ENCODE measurements at places on chromosomes 1 and 21.

DNA sequence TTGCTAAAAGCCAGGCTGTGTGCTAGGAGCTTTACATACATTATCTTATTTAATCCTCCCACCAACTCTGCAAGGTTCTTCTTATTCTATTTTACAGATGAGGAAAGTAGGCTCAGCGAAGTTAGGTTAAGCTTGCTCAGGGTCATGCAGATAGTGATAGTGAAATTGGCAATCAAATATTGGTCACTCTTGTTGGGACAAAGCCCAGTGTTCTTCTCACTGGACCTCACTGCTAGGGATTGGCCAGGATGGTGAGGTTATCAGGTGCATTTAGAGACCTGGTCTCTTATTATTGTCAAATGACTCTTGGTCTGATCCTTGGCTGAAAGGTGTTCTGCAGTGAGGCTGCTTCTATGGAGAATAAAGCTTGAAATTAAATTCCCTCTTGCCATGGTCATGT lies 145.1 kb downstream of the CNIH3 start:
- no peak for DNase-seq

- DNase-seq = no peak
Observed at GRCh38 chr1:240100371-240100934, 8.8 kb downstream of the FMN2 start.

GRCh38 chr1:103194984-103195383 lies 86.7 kb upstream of the COL11A1 start:
- DNase-seq = no peak

GRCh38 chr1:170970256-170970655 lies 34.9 kb downstream of the MROH9 start:
- DNase-seq = no peak

GRCh38 chr21:30340714-30341573 lies 3.5 kb upstream of the KRTAP27-1 start:
- peak; percentile 22 for DNase-seq

DNA sequence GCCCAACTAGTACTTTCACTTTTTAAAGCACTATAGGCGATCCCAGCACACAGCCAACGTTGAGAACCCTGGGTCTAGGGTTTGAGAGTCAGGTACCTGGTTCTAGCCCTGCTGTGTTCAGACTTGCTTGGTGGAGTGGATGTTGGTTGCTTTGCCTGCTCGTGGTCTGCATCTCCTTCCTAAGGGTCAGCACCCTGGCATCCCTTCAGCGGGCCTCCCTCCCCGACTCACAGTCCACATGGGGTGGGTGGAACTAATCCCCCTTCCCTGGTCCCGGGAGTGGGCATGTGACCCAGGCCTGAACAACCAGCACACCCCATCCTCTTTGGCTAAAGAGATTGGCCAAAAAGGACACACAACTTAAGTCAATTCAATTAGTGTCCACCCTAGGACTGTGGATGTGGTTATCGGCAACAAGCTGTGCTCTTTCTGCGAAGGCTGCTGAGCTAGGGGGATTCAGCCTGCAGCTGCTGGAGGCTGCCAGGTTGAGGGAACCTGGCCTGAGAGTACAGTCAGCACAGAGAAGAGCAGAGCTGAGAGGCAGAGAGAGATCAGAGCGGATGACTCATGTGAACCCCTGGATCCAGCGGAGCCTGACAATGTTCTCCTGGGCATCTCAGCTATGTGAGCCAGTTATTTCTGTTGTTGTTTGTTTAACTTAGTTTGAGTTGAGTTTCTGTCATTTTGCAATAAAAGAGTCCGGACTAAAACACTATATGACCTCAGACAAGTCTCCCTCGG lies 138.9 kb downstream of the ACTL8 start:
- no peak for DNase-seq

- DNase-seq = no peak
Observed at GRCh38 chr1:214537219-214537618, 14.2 kb downstream of the PTPN14 start.

GRCh38 chr1:59568158-59568935 lies 246.4 kb upstream of the HOOK1 start:
- no peak for DNase-seq

- no peak for DNase-seq
Observed at GRCh38 chr1:152029144-152029928, 7.5 kb downstream of the S100A11 start.

DNA sequence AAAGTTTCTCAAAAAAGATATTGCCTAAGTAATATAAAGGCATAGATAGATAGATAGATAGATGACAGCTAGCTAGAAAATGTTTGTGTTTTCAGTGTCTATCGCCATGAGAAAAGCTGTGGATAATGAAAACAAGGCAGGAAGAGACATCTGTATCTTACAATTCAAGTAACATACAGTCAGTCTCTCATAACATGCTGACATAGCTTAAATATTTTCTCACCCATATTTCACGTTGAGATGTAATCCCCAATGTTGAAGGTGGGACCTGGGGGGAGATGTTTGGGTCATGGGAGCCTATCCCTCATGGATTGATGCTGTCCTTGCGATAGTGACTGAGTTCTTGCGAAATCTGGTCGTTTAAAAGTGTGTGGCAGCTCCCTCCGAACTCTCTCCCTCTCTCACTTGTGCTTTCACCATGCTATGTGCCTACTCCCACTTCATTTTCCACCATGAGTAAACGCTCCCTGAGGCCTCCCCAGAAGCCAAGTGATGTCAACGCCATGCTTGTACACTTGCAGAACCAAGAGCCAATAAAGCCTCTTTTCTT lies 856.8 kb upstream of the ADAMTS5 start:
- no peak for DNase-seq

DNA sequence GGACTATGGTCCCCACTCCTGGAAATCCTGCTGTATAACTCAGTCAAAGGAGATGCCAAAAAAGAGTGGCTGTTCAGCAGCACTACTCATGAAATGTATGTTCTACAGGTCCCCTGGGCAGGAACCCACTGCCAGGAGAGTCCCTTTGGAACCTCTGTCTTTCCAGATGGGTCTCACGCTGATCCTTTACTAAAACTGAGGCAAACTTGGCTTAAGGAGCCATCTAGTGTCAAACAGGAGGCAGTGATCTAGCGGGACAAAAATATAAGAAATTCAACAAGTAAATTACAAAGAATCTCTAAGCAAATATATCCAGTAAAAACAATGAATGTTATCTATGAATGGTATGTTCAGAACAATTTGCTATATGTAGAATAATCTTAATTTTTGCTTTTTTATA lies 80.5 kb upstream of the PRMT6 start:
- no peak for DNase-seq

- no peak for DNase-seq
Observed at GRCh38 chr1:41812453-41812852, 106.3 kb downstream of the HIVEP3 start.

GRCh38 chr1:151435174-151435573 lies 24.1 kb downstream of the POGZ start:
- no peak for DNase-seq

DNA sequence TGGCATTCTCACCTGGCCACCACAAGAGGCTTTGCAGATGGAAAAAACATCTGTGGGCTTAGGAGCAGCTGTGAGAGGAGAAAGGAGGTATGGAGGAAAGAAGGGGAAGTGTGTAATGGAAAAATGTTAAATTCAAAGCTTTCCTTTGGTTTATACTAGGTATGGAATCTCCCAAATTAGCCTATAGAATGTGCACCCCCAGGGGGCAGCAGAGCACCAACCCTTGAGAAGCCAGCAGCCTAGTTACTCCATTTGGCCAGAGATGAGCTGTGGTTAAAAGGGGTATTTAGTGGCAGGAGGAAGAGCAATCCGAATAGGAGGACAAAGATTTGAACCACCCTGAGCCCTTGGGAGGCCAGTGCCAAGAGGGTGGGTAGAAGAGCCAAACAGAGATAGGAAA lies 97.5 kb upstream of the CTTNBP2NL start:
- peak; percentile 4 for DNase-seq

GRCh38 chr1:226602186-226603021 lies 53.8 kb downstream of the STUM start:
- no peak for DNase-seq

DNA sequence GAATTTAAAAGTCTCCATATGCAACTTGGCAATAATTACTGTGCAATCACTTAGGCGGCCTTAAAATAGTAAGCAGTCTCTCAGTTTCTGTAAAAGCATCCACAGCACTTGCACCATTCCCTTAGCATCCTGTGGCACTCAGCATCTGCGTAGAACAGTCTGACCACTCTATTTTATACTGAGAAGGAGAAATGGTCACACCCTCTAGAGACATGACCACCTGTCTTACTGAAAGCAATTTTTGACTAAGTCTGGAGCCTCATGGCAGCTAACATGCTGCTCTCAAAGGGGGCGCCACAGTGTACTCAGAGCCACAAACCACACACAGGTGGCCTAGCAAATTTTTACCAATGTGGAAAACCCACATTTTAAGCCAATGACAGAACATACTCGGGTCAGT lies 62.0 kb downstream of the KCNK1 start:
- DNase-seq = no peak

- no peak for DNase-seq
Observed at GRCh38 chr1:113118266-113118665, 45.3 kb downstream of the LRIG2 start.

DNA sequence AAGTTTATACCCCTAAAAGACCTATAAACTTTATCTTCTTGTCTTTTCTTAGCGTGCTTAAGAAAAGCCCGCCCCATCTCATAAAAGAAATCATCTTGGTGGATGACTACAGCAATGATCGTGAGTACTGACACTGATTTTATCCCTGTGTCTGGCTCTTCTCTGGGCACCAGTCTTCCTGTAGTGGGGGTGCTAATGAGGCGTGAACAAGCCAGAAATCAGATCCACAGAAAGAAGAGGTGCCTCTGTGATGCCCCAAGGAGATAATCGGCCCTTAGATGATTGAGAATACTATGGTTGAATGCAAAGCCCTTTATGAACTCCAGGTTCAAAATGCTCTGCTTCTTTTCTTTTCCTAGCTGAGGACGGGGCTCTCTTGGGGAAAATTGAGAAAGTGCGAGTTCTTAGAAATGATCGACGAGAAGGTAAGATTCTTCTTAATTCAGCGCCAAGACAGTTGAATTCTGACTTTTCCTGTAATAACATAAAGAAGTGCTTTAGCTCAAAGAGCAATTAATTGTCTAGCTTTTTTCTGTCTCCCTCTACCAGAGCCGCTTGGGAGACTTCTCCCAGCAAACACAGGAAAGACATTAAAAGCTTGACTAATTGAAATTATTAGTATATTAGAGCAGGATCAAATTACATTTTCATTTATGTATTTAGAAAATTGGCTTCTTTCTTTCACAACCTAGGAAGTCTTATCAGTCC lies 169.4 kb downstream of the GALNT2 start:
- no peak for DNase-seq

Data from CD4-positive, alpha-beta T cell treated with Interleukin-12 subunit alpha and Interleukin-12 subunit beta, for 1 hour (primary cell).